ENCODE measurements at places on chromosomes 11 and 22. TPM values are rescaled to one million over a fixed set of nuclear protein-coding genes. Genes with fewer than 3 reads are reported as not detected.
A peak's percentile ranks its signal among the peaks of the same experiment; 100 is the strongest.

DNA sequence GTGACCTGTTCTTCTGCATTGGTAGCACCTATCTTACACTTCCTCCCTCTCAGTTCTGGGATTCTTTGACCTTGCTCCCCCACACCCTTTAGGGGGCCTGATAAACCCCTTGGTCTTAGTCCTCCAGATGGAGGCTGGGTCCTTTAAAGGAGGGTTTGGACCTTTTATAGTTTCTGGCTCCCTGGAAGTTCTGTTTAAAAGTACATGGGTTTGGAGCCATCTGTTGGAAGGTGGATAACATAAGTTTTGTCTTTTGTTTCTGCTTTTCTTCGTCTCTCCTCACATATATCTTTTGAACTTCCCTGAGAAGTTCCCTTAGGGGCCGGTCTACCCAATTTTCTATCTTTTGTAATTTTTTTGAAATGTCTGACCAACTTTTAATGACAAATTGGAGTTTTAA lies 17.9 kb upstream of the HYLS1 start:
- DNase-seq, result no peak
- no peak overlapping the region for H3K4me3 ChIP-seq
- H3K27ac ChIP-seq, result no peak overlapping the region

- H3K27ac ChIP-seq, result no peak overlapping the region
- H3K36me3 ChIP-seq, result no peaks in the 10 kb centered on the region
- H3K4me3 ChIP-seq, result no peak overlapping the region
- H3K4me1 ChIP-seq, result peaks cover 28% of the 10 kb centered on the region
- no peak for DNase-seq
These were observed 6.1 kb upstream of the P2RY6 start for GRCh38 chr11:73265853-73266645.

Gene LYVE1
- total RNA-seq, result 95.2 TPM

DNA sequence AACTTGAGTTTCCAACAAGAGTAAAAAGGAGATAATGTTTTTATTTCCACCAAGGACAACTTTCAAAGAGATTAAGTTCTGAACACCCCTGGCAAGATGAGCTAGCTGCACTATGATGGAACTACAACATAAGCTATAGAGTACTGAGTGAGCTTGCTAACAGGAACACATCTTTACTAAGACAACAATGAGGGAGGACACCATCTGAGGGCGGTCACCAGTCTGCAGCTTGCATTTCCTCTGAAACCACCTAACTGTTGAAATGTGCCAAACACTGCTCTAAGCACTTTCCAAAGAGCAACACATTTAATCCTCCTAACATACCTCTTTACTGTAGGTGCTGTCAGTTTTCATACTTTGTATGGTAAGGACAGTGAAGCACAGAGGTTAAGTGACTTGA lies 68.4 kb downstream of the TCF20 start:
- no peaks in the 10 kb centered on the region for H3K27me3 ChIP-seq
- no peak overlapping the region for H3K27ac ChIP-seq
- H3K4me1 ChIP-seq, result no peaks in the 10 kb centered on the region
- no peaks in the 10 kb centered on the region for H3K36me3 ChIP-seq
- H3K4me3 ChIP-seq, result no peak overlapping the region

Gene IFITM10
- 9.2 TPM for total RNA-seq

- no peak for DNase-seq
- peaks cover 46% of the 10 kb centered on the region for H3K27me3 ChIP-seq
- peaks cover 13% of the 10 kb centered on the region for H3K4me1 ChIP-seq
- peak overlapping the region; percentile 14 for H3K4me3 ChIP-seq
These were observed 33.4 kb upstream of the GLYATL1 start for GRCh38 chr11:58905721-58906547.

Gene SH3BP1
- 34.8 TPM for total RNA-seq

DNA sequence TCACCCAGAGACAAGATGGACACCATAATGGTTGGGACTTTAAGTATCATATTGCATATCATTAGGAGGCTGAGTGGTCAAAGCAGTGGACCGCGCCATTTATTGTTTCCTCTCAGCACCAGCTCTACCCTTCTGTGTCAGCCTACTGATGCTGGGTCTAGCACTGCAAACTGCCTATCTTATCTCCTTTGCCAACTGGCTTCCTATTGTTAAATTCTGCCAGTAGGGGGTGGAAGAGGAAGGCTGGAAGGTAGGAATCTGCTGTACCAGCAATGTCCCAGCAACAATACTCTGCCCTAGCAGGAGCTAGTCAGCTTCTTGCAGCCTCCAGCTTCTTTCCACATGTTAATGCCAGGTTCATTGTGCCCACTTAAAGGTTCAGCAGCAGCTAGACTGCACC lies 367.1 kb upstream of the PDGFD start:
- DNase-seq, result no peak
- H3K4me1 ChIP-seq, result no peaks in the 10 kb centered on the region
- H3K27ac ChIP-seq, result no peak overlapping the region
- H3K4me3 ChIP-seq, result no peak overlapping the region

GRCh38 chr11:45455536-45455935 lies 169.4 kb upstream of the SYT13 start:
- no peak for DNase-seq
- no peak overlapping the region for H3K4me3 ChIP-seq
- no peaks in the 10 kb centered on the region for H3K4me1 ChIP-seq
- H3K27me3 ChIP-seq, result no peaks in the 10 kb centered on the region
- no peak overlapping the region for H3K27ac ChIP-seq

- H3K4me1 ChIP-seq, result no peaks in the 10 kb centered on the region
- H3K4me3 ChIP-seq, result no peak overlapping the region
These were observed 32.7 kb downstream of the SLC35F2 start for GRCh38 chr11:107825875-107826274.

- DNase-seq, result no peak
- H3K36me3 ChIP-seq, result no peaks in the 10 kb centered on the region
- no peaks in the 10 kb centered on the region for H3K4me1 ChIP-seq
- H3K27ac ChIP-seq, result peak overlapping the region; percentile 14
- no peak overlapping the region for H3K4me3 ChIP-seq
These were observed 14.4 kb upstream of the EIF4G2 start for GRCh38 chr11:10823152-10823579.

Gene CASP5
- 5.8 TPM for total RNA-seq

DNA sequence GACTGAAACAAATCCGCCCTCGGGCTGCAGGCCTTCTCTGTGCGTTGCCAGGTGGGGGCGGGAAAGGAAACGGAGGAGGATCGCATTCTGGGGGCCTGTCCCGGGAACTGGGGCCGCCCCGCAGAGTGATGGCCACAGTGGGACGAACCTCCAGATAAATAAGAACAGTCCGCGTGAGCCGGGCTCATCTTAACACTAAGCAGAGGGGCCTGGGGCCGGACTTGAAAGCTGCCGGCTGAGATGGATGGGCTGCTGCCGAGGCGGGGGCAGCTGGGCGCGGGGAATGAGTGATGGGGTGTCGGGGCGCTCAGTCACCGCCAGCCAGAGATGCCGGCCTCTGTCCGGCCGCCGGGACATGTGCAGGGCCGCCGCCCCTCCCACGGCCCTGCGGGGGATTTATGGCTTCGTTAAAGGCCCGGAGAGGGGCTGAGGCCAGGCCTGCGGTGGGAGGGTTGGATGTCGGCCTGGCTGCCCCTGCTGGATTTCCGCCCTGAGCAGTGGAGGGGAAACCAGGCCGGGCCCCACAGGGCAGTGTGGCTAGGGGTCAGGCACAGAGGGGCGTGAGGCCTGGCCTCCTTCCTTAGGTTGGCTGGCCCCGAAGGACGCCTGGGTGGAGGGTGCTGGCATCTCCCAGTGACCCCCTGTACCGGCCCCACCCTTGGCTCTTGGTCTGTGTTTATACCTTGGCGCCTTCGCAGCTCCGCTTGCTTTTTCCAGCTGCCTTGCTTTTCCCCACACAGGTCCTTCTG lies 45.3 kb upstream of the CD82 start:
- no peaks in the 10 kb centered on the region for H3K36me3 ChIP-seq
- H3K4me3 ChIP-seq, result no peak overlapping the region
- H3K27me3 ChIP-seq, result no peaks in the 10 kb centered on the region
- DNase-seq, result no peak

GRCh38 chr11:36015799-36016198 lies 71.9 kb downstream of the LDLRAD3 start:
- H3K27me3 ChIP-seq, result no peaks in the 10 kb centered on the region
- H3K4me3 ChIP-seq, result no peak overlapping the region
- no peaks in the 10 kb centered on the region for H3K36me3 ChIP-seq
- H3K4me1 ChIP-seq, result peaks cover 5% of the 10 kb centered on the region
- H3K27ac ChIP-seq, result no peak overlapping the region

DNA sequence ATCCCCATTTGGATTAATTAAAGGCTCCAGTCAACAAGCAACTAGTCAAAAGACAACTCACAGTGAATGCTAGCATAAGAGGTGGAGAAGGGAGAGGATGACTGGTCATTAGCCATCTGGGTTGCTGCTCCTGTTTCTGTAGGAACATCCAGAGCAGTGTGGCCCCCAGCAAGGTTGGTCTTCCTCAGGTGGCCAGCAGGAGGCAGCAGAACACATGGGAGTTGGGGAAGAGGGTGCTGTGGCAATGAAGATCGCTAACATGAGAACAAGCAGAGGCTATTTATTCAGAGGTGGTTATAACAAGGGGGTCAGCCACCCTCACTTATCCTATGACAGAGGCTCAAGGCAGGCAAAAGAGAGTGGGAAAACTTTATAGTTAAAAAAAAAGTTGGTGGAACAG lies 21.3 kb downstream of the IZUMO1R start:
- no peak overlapping the region for H3K4me3 ChIP-seq
- no peaks in the 10 kb centered on the region for H3K27me3 ChIP-seq
- no peak for DNase-seq
- no peaks in the 10 kb centered on the region for H3K36me3 ChIP-seq
- no peak overlapping the region for H3K27ac ChIP-seq

Gene TBX10
- total RNA-seq, result not detected

DNA sequence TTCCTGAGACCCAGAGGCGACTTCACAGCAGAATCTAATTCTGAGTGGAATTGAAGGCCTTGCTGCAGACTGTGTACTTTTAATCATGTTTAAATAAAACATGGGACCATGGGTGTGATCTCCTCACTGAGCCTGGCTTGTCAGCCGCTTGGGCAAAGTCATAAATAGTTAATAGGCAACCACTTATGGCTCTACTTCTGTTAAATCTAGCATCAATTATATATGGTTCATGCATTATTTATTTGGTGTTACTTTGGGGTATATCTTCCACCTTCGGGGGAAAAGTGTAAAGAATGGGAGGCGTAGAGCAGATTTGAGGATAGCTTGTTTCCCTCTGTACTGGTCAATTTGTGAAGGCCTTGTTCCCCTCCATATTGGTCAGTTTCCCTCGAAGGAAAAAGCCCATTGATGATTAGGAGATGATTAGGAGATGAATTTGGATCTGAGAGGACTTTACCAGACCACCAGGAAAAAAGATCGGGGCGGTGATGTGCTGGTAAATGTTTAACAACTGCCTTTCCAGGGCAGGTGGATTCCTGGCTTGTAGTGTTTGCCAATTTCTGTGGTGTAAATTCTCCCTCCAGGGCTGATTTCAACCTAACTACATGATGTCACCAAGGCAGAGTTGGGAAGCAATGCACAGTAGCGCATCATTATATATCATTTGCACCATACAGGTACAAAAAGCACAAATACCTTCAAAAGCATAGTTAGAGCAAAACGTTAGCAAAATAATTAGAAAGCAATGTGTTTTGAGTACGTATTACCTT lies 204.1 kb upstream of the SEZ6L start:
- H3K4me3 ChIP-seq, result no peak overlapping the region
- H3K4me1 ChIP-seq, result no peaks in the 10 kb centered on the region
- peaks cover 11% of the 10 kb centered on the region for H3K27me3 ChIP-seq
- no peak overlapping the region for H3K27ac ChIP-seq
- no peak for DNase-seq

- no peaks in the 10 kb centered on the region for H3K27me3 ChIP-seq
- H3K27ac ChIP-seq, result no peak overlapping the region
- H3K36me3 ChIP-seq, result no peaks in the 10 kb centered on the region
- H3K4me1 ChIP-seq, result no peaks in the 10 kb centered on the region
These were observed 15.6 kb upstream of the ARHGAP42 start for GRCh38 chr11:100671471-100671870.

Gene TRIM51
- not detected for total RNA-seq

DNA sequence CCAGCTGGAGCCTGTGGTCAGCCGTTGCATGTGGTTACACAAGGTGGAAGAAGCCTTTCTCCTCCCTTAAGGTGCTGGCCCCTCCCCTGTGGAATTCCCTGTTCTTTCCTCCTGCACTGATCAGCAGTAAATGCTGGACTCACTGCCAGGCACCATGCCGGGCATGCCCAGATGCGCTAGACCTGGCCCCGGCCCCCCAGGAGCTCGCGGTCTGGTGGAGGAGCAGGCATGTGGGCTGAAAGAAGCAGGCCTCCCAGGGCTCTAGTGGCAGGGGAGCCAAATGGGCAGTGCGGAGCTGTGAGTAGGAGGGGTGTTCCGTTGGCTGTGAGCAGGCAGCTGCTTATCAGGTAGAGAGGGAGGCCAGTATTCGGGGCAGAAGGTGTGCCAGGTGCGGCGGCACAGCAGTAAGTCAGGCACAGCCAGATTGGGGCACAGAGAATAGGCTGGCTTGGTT lies 10.2 kb downstream of the DGKZ start:
- DNase-seq, result no peak

- no peaks in the 10 kb centered on the region for H3K27me3 ChIP-seq
- H3K4me1 ChIP-seq, result peaks cover 10% of the 10 kb centered on the region
- no peak overlapping the region for H3K27ac ChIP-seq
- peaks cover 99% of the 10 kb centered on the region for H3K36me3 ChIP-seq
- no peak for DNase-seq
These were observed 7.7 kb upstream of the SIPA1 start for GRCh38 chr11:65630215-65630614.

GRCh38 chr11:79600711-79601110 lies 159.9 kb upstream of the TENM4 start:
- H3K4me1 ChIP-seq, result no peaks in the 10 kb centered on the region
- H3K27ac ChIP-seq, result no peak overlapping the region
- no peaks in the 10 kb centered on the region for H3K27me3 ChIP-seq
- H3K4me3 ChIP-seq, result no peak overlapping the region
- no peaks in the 10 kb centered on the region for H3K36me3 ChIP-seq

Gene ZC3H12C
- total RNA-seq, result 11.4 TPM

Gene C11orf91
- total RNA-seq, result not detected

Gene ME3
- 18.6 TPM for total RNA-seq

Gene CUL5
- 29.7 TPM for total RNA-seq

Gene DGCR8
- 29.5 TPM for total RNA-seq

Gene BTG4
- 0.38 TPM for total RNA-seq

- no peaks in the 10 kb centered on the region for H3K36me3 ChIP-seq
- H3K27me3 ChIP-seq, result no peaks in the 10 kb centered on the region
- DNase-seq, result no peak
- H3K27ac ChIP-seq, result no peak overlapping the region
- peaks cover 14% of the 10 kb centered on the region for H3K4me1 ChIP-seq
- H3K4me3 ChIP-seq, result no peak overlapping the region
These were observed 140.8 kb downstream of the TRPC6 start for GRCh38 chr11:101442936-101443521.
